ENCODE measurements at places on chromosomes 3 and 15.

- no peak for DNase-seq
These were observed 204.6 kb upstream of the AZI2 start for GRCh38 chr3:28553175-28553574.

DNA sequence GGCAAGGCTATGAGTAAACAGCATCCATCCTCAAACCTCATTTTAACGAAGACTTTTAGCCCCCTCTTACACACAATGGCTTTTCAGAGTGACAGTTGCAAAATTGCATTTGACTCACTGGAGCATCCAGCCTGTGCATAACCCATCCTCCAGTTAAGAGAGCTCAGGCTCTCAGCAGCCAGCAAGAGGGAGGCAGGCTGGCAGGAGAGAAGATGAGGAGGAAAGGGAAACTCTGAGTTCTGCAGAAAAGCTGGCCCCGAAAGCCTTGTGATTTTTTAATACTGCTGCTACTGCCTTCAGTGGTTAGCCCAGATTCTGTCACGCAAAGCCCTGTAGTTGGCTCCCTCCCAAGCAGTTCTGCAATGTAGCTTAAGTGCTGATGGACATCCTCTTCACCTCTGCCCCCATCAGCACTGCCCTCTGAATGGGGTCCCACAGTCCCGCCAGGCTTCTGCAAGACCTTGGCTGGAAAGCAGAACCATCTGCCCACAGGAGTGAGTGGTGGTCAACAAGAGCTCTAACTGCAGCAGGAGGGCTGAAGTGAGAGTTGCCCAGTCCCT lies 371.3 kb downstream of the EPHB1 start:
- no peak for DNase-seq

- DNase-seq: no peak
These were observed 133.6 kb downstream of the MEIS2 start for GRCh38 chr15:36966708-36967107.

GRCh38 chr3:135087782-135088181 lies 292.7 kb downstream of the EPHB1 start:
- no peak for DNase-seq

DNA sequence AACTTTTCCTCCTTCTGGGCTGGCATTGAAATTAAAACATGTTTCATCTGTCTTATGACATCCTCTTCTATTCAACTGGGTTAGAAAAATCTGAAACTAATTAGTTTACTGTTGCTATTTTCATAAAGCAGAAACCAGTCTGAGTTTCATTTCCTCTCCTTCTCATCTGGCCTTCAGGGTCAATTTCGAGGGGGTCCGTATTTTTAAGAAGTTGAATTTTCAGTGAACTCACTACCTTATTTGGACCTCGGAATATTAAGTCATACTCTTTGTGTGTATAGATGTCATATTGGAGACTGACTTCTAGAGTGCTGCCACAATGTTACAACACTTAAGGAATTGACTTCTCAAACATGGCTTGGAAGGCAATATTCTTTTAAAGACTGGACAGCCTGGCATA lies 485.9 kb downstream of the SQOR start:
- no peak for DNase-seq

GRCh38 chr3:111610189-111610588 lies 15.0 kb upstream of the ZBED2 start:
- DNase-seq: no peak

GRCh38 chr3:42214565-42215283 lies 51.3 kb downstream of the CCK start:
- DNase-seq: no peak

DNA sequence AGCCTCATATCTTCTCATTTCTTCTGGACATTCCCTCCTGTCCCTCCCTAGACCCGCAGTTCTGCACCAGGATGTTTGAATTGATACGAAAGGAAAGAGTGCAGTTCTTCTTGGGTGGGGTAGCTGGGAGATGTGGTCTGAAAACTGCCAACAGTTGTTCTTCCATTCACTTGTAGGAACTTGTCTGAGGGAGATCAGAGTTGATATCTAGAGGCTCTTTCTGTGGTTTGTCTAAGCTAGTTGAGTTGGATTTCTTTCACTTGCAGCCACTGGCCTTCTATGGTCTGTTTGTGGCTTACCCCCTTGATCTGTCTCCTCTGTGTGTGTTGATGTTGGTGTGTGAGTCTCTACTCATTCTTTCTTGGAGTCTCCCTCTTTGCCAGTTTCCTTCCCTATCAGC lies 42.5 kb upstream of the PIK3CB start:
- no peak for DNase-seq

DNA sequence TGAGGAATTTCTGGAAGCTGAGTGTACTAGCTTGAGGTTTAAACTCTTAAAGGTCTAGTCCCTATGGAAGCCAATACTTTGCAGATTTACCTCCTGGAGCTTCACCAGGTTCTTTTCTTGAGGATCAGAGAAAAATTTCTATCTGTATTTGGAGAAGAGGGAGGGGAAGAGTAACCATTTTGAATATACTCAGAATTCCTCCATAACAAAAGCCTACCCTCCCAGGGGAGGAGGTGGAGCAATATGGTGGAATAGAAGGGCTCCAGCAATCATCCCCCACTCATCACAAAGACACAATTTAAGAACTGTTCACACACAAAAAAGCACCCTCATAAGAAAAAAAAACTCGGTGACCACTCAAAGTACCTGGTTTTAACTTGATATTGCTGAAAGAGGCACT lies 36.0 kb upstream of the PEX5L start:
- no peak for DNase-seq

DNA sequence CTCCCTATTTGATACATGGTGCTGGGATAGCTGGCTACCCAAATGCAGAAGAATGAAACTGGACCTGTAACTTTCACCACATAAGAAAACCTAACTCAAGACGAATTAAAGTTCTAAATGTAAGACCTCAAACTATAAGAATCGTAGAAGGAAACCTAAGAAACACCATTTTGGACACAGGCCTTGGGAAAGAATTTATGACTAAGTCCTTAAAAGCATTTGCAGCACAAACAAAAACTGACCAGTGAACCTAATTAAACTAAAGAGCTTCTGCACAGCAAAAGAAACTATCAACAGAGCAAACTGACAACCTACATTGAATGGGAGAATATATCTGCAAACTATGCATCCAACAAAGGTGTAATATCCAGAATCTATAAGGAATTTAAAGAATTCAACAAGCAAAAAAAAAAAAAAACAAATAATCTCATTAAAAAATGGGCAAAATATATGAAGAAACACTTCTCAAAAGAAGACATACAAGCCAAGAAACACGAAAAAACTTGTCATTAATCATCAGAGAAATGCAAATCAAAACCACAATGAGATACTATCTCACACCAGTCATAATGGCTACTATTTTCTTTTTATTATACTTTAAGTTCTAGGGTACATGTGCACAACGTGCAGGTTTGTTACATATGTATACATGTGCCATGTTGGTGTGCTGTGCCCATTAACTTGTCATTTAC lies 37.0 kb downstream of the HDGFL3 start:
- no peak for DNase-seq

GRCh38 chr3:24135280-24135679 lies 190.2 kb downstream of the NR1D2 start:
- DNase-seq: no peak

- no peak for DNase-seq
These were observed 46.2 kb downstream of the KBTBD8 start for GRCh38 chr3:67044295-67044694.

DNA sequence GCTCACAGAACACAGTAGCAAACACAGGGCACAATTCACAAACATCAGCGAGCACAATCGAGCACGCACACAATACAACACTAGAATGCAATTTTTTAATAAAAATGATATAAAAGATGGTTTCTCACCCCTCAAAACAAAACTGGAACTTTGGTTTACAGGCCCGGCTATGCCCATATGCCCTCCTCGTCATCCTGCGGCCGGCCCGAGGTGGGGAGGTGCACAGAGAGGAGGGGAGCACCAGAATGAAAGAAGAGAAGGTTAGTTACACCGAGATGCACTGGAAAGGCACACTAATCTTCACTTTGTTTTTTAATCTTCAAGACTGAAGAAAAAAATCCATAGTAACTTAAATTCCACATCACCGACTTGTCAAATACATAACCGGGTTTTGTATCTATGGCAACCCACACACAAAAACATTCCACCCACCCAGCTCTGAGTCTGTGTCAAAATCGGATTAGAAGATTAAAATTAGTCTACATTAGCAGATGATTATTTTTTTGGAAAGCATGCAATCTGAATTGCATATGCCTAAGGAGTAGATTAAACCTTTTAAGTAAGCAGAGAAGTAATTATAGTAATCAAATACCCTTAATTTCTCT lies 196.7 kb upstream of the WNT5A start:
- DNase-seq: no peak

DNA sequence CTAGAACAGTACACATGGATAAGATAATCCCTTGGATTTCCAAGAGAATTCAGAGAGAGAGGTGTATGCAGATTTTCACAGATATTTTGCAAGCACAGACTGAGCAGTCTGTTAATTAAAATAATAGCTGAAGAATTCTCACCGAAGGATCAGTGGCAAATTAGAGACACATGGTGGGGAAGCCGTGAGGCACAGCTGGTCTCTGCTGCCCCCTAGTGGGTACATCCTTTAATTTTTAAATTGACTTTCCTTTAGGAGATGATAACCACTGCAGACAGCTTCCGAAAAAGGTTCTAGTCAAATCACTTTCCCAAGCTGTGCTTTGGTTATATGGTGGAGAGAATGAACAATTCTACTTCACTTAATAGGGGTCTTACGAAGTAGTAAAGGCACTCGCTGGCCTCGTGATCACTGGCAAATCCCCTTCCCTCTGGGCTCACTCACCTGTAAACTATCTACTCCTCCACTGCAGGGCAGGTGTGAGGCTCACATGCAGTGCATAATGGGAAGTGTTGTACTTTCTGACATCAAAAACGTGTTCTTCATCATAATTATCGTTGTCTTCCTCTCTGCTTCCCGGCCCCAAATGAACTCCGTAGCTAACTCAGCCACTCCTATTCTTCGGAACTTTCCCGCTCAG lies 19.5 kb downstream of the MESD start:
- peak; percentile 59 for DNase-seq

GRCh38 chr3:72461787-72462186 lies 386.5 kb downstream of the SHQ1 start:
- DNase-seq: no peak

- no peak for DNase-seq
These were observed 420.3 kb downstream of the RSL24D1 start for GRCh38 chr15:54776410-54776809.

GRCh38 chr3:112005091-112005672 lies 6.5 kb downstream of the TAGLN3 start:
- no peak for DNase-seq

DNA sequence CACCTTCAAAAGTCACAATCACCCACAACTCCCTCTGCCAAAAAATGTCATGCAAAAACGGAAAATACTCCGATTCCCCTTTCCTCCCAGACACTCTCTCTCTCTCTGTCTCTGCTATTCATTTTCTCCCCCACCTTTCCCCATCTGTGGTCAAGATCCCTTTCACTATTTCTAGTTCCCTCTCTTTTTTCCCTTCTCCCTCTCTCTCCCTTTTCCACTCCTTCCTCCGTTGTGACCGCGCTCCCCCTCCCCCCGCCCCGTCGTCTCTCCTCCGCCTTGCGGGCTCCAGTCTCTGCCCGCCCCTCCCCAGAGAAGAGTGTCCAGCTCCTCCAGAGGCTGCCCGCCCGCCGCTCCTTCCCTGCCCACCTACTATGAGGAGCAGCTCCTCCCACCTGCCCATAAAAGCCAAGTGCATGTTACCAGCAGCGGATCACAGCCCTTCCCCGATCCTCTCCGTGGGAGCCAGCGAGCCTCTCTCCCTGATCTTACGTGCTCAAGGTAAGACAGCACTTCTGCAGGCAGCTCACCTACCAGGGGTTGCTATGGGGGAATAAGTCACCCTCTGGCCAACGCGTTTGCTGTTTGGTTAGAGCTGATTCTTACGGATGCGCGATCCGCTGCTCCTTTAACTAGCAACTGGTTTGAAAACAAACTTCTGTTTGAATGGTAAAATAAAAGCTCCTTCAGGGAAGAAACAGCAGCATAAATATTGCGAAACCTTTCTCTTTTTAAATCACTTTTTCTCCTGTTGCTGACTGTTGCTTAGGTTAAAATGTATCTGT lies at the start of gene COL8A1:
COL8A1 (plus strand) TSS at position 428 of the 782 bp plus-strand sequence. CDS start 152,089 bp downstream, outside the sequence.
- no peak for DNase-seq

GRCh38 chr3:168024537-168024941 lies 71.2 kb downstream of the GOLIM4 start:
- DNase-seq: no peak

- no peak for DNase-seq
These were observed 7.7 kb upstream of the SEMA3F start for GRCh38 chr3:50147447-50147846.

DNA sequence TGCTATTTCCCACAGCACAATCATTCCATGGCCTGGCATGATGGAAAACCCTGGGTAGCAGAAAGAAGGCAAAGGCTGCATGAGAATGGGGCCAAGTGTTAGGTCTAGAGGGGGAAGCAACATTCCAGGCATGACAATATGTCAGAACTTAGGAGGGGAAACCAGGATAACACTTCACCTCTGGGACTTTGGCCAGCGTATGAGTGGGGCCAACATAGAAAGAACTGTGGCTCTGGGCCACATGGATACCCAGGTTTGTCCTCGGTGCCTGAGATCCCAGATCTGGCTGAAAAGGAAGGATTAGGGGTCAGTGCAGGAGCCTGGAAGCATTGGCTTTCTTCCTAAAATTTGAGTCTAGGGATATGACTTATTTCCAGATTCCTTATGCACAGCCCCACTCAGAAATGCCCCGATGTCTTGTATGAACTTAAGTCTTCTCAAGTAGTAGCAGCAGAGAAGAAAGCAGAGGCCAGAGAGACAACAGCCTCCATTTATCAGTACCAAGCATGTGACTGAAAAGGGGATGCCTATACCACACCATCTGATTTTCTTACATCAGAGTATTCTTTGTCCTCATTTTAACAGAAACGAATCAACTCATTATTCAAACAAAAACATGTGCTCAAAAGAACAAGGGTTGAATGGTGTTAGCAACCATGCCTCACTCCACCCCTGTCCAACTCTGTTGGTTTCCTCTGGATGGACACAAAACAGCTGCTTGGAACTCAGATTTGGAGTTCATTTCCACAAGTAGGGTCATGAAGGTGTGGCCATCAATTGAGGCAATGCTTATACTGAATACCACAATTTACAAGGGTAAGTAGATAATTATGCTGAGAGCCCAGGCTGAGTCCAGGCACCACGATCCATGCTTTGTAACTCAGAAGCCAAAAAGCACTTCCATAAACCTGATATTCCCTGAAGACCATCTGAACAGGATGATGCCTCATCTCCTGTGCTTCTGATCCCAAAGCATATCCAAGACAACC lies 43.7 kb upstream of the NDUFB4 start:
- DNase-seq: no peak

DNA sequence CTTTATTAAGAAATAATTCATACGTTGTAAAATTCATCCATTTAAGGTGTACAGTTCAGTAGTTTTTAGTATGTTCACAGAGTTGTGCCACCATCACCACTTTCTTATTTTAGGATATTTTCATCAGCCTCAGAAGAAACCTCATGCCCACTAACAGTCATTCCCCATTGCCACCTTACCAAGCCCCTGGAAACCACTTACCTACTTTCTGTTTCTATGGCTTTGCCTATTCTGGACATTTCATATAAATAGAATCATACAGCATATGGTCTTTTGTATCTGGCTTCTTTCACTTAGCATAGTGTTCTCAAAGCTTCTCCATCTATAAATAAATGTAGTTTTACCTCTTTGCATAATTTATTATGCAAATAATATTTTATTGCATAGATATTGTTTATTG lies 6.6 kb downstream of the FETUB start:
- no peak for DNase-seq

Data from renal pelvis (tissue), 12 donors.